Esophagus mucosa (tissue), 1 donor: ENCODE measurements at places on chromosomes 16 and 17. TPM values are rescaled to one million over a fixed set of nuclear protein-coding genes. Genes with fewer than 3 reads are reported as not detected.

GRCh38 chr17:72515291-72516065 is 394.7 kb downstream of the SOX9 start:
- no peak for ATAC-seq

- ATAC-seq = peak; percentile 35
These were observed at the start of gene MYH11 for GRCh38 chr16:15856901-15857698. TSS of gene MYH11 (minus strand) at chr16:15857028. CDS start at chr16:15838252, 18,776 bp downstream.

- ATAC-seq = no peak
These were observed 1.9 kb downstream of the TSEN54 start for GRCh38 chr17:75518201-75518600.

DNA sequence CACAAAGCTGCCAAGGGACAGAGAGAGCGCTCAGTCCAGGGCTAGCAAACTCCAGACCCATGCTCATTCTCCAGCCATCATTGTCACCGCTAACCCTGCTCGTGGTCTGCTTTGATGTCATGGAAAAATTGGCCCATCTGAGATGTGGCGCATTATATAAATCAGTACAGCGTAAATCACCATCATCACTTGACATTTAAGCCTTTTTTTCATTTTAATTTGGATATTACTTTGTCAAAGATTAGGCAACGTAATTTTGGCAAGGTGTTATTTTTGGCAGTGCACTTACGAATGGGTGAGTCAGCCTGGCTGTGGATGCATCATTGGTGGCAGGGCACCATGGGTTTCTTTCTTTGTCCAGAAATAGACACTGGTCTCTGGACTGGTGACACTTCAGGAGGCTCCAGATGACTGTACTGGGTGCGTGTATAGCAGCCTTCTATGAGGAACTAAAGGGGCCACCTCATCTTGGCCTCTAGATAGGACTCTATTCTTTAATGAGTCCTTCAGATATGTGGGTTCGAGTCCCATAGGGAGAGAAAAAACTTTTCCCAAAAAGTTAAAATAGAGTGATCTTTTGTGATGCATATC is 166.3 kb downstream of the MSI2 start:
- peak; percentile 94 for ATAC-seq

DNA sequence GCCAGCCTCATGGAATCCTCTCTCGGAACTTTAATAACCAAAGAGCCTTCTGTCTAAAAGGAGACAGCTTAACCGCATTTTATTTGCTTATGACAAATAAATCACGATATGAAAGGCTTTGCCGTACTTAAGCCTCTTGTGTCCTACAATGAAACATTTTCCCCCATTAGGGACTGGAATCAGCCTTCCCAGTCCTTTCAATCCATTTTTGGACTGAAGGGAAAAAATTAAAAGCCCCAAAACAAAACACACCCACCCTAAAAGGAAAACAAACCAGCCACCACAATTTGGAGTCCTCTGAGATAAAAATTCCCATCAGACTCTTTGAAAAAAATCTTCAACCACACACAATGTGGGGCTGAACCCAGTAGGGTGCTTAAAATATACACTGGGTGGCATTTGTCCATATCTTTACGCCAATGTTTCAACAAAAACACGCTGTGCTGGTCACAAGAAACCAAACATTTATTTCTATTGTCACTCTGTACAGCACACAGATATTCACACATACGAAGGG is 3.0 kb downstream of the HOXB4 start:
- no peak for ATAC-seq

DNA sequence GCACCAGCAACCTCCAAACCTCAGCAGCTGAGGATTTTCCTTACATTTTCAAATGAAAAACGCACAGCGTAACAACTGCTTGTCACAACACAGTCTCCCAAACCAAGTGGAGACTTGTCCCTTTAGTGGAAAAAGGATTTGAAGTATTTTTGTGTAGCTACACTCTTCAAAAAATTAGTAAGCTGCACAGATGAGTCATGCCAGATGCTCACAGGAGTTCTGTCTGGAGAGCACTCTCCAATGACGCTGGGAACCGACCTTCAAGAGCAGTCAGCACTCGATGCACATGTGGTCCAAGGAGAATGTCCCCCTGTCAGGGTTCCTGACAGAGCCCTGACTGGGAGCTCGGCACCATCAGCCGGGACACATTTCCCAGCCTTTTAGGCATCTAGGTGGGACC is 39.8 kb downstream of the MAP1LC3B start:
- peak; percentile 84 for ATAC-seq

GRCh38 chr17:71530248-71530647 is 590.6 kb upstream of the SOX9 start:
- ATAC-seq = peak; percentile 96

GRCh38 chr17:29504711-29505110 is 62.1 kb downstream of the ABHD15 start:
- ATAC-seq = no peak

- ATAC-seq = peak; percentile 81
These were observed 765 bp downstream of the MYO18A start for GRCh38 chr17:29179232-29180033.

DNA sequence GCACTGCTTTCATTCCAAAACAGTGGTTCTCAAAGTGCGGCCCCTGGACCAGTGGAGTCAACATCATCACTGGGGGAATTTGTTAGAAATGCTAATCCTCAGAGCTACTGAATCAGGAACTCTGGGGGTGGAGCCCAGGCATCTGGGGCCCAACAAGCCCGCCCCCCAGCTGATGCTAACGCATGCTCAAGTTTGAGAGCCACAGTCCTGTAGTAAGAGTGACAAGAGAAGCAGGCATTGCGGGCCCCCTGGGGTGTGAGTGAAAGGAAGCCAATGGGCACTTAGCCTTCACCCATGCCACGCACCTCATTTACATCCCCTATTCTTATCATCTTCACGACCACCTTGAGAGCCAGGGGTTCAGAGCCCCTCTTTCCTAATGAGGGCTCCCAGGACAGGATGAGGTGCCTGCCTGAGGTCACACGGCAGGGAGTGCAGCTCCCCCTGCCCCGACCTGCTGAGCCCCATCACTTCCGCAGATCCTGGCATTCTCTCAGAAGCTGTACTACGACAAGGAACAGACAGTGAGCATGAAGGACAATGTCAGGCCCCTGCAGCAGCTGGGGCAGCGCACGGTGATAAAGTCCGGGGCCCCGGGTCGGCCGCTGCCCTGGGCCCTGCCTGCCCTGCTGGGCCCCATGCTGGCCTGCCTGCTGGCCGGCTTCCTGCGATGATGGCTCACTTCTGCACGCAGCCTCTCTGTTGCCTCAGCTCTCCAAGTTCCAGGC is 9.1 kb downstream of the CA4 start:
- ATAC-seq = no peak

DNA sequence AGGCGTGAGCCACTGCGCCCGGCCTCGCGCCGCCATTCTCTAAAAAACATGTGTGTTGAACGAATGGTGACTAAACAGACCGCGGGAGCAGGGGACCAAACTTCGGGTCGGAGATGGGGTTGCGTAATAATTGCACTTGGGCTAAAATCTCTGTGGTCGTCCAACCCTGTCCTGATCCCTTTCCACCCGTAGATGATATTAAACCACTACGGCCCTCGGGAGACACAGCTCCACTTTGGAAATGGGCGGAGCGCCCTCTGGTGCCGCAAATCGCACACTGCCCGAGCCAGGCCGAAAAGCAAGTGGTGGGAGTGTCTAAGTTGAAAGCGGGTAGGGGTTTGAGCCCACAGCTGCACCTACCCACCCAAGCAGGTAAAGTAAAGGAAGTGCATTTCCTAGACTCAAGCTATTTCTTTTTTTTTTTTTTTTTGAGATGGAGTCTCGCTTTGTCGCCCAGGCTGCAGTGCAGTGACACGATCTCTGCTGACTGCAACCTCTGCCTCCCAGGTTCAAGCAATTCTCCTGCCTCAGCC is 17.0 kb downstream of the CAVIN1 start:
- peak; percentile 30 for ATAC-seq

GRCh38 chr17:21843318-21843865 is 151.1 kb downstream of the KCNJ18 start:
- ATAC-seq = no peak

GRCh38 chr16:75188832-75189477 is 18.0 kb downstream of the CTRB2 start:
- ATAC-seq = peak; percentile 61

GRCh38 chr16:58493756-58494431 is 6.0 kb upstream of the NDRG4 start:
- no peak for ATAC-seq

ADAMTS18 gene
- not detected for total RNA-seq

CDRT15L2 gene
- total RNA-seq = not detected

PIK3R6 gene
- total RNA-seq = 0.16 TPM

CCT6B gene
- total RNA-seq = 0.96 TPM

NQO1 gene
- 84.6 TPM for total RNA-seq

OMG gene
- total RNA-seq = not detected

SMG1 gene
- total RNA-seq = 49.5 TPM

TEKT5 gene
- not detected for total RNA-seq

LHX1 gene
- total RNA-seq = not detected

SLC35G6 gene
- not detected for total RNA-seq

ADAD2 gene
- total RNA-seq = 1.1 TPM

CEP295NL gene
- 1.7 TPM for total RNA-seq

CES5A gene
- not detected for total RNA-seq
